ENCODE measurements at places on chromosomes 16 and 17.

- DNase-seq, result no peak
Observed at GRCh38 chr17:39634384-39634871, 2.5 kb upstream of the STARD3 start.

DNA sequence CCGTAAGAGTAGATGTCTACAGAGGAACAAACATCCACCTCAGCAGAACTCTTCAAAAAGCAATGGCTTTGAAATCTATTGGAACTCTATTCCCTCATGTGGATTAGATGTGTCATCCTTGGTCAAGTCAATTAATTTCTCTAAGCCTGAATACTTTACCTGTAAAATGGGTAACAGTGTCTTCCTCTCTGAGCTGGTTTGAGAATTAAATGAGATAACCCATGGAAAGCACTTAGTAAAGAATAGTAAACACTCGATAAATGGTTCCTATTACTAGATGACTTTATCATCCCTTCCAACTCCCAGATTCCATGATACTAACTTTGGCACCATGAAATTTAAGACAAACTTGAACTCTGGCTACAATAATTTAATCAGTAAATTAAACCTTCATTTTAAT is 89.1 kb downstream of the SKAP1 start:
- no peak for DNase-seq

GRCh38 chr16:54385141-54385540 is 98.6 kb upstream of the IRX3 start:
- no peak for DNase-seq

DNA sequence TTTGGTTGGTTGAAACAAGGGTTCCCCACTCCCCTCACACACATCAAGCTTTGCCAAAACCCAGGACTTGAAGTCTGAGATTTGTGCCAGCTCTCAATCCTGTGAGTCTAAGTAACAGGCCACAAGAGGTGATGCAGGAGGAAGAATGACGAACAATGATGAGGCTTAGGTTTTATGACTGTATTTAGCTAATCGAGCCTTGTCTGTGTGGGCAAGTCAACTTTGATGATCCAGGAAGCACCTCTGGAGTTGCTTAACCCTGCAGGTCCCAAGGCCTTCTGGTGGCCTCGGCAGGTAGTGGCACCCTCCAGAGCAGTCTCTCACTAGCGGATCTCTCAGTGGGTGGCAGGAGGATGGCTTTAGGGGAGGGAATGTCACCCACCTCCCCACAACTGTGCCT is 28.7 kb downstream of the CDK5RAP3 start:
- no peak for DNase-seq

- peak; percentile 32 for DNase-seq
Observed at GRCh38 chr17:75412455-75413317, 7.2 kb upstream of the GRB2 start.

GRCh38 chr17:7314719-7315569 is at the start of gene GPS2:
Gene GPS2 (minus strand): TSS chr17:7315360. CDS start chr17:7315052, 308 bp downstream.
- peak; percentile 89 for DNase-seq

DNA sequence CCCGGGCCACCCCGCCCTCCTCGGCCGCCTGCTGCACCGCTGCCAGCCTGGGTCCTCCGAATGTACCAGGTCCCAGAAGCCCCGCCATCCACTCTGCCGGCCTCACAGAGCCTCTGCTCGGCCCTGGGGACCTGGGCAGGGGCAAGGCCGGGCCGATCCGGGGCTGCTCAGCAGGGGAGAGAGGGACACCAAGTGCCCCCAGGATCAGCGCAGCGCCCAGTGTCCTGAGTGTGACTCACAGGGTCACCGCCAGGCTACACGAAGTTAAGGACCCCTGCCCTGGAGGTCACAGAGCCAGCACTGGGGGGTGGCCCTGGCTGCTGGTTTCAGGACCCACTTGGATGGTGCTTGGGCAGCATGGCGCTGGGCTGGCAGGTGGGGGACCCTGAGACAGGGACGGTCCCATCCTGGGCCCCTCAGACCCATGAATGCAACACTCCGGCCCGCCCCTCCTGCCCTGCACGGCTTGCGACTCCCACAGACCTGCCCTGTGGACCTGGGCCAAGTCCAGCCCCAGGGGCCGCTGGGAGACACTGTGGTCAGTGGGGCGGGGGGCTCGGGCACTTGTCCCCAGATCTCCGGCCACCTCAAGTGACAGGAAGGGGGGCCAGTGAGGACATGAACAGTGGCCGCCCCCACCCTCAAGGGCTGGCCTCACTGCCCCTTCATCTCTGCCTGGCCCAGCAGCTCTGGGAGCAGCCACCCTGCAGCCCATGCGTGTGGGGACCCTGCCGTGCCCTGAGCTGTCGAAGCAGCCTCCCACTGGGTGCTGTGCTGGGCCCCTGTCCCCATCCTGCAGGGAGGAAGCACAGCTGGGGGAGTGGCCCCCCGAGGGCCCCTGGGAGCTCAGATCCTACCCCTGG is 23.2 kb upstream of the SSTR5 start:
- no peak for DNase-seq

DNA sequence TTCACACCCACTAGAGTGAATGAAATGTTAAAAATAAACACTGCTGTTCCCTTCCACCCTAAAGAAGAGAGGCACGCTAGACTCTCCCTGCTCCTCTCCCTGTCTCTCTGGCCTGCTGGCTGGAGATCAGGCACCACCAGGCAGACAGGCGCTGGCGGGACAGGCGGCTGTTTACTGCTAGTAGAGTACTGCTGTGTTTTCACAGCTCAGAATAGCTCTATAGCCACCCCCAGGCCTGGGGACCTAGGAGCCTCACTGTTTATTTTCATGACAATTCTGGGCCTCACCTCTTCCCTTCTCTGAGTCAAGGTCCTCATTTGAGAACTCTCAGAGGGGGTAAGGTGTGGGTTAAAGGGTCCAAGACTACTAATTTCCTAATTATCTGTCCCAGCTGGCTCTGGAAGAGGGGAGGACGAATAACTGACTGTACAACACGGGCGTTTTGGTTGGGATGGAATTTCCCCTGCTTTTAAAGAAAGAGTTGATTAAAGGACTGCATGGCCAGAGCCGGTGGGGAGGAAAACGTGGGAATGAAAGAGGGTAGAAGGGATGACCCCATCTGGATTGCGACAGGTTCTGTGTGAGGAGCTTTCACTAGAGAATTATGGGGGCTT is 9.0 kb upstream of the G6PC1 start:
- no peak for DNase-seq

DNA sequence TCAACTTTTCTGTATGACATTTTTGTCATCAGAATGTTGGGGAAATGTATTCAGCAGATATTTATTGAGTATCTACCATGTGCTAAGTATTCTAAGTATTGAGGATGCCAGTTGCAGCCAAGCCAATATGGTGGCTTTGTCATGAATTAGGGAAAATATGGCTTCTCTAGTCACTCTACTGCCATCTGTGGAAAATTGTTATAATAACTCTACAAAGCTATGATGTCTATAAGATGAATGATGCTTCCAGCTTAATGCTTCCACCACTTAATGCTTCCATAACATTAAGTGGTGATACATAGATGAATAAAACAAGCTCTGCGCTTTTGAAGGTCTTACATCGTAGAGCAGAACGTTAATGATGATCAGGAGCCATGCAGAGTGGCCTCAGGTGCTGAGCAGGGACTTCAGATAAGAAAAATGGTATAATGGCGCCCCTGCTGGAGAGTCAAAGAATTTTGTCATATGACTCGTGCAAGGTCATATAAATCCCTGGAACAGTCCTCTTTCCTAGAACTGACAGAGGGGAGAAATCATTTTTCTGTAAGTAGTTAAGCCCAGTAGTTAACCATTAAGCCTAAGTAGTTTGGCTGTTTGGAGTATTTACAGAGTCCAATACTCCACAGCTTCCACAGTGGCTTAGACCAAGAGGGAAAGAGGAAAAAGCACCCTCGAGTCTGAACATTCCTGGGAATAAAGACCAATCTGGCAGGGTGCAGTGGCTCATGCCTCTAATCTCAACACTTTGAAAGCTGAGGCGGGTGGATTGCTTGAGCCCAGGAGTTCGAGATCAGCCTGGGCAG is 2.7 kb upstream of the TMIGD1 start:
- peak; percentile 39 for DNase-seq

- peak; percentile 31 for DNase-seq
Observed at GRCh38 chr17:60139438-60140285, 10.1 kb upstream of the CA4 start.

- DNase-seq, result no peak
Observed at GRCh38 chr17:39655105-39655504, 10.0 kb upstream of the TCAP start.

DNA sequence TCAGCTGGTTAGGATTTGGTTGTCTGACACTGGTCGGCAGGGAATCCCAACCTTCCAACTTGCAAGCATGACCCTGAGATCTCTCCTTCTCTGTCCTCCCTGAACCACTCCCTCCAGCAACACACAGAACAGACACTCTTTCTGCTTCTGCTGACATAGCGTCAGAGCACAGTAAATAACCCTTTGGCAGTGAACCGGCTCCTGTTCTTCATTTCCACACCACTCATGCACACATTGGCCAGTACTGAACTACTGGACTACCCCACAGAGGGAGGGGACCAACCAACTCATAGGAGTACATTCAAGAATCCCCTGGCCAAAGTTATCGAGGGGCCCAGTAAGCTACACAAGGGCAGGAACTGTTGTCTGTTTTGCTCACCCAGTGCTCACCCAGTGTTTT is 138.2 kb downstream of the ZNF423 start:
- no peak for DNase-seq

DNA sequence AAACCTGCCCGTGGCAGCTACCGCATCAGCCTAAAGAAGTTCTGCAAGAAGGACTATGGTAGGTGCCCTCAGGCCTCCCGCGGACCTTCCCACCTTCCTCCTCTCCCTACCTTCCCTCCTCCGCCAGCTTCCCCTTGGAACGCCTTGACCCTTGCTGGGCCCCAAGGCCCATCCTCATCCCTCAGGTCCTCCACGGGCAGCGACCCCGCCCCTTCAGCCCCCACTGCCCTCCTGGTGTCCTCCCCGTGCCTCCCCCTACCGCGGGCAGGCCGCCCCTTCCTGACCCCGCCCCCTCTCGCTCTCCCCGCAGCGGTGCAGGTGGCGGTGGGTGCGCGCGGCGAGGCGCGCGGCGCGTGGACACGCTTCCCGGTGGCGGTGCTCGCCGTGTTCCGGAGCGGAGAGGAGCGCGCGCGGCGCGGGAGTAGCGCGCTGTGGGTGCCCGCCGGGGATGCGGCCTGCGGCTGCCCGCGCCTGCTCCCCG is 1.4 kb upstream of the TBC1D24 start:
- DNase-seq, result no peak

- no peak for DNase-seq
Observed at GRCh38 chr17:38743556-38744171, 4.5 kb downstream of the PCGF2 start.

- peak; percentile 59 for DNase-seq
Observed at GRCh38 chr17:74280093-74280513, 6.1 kb downstream of the DNAI2 start.

DNA sequence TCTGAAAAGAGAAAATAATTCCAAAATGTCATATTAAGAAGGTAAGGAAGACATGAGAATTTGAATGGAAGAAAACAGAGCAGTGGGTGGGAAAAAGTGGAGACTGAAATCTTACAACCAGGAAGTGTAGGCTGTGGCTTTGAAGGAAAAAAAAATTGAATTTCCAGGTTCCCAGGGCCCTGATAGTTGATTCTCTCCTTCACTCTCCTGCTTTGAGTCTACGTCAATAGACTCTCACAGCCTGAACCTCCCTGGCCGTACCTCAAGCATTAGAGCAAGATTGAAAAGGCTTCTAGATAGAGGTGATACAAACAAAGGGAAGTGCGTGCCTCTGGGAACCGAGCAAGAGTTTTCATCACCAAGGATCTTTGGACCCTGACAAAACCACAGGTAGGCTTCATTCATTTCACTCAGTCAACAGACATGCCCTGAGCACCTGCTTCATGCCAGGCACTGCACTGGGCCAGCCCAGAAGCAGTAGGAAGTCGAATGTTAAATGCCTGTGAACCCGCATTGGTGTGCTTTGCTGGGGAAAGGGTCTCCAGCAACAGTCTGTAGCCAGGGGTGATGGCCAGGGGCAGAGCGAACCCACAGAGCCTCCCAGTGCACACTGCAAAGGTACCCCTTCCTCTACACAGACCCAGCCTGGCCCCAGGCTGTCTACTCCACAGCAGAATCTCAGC is 163.9 kb downstream of the SLC39A11 start:
- no peak for DNase-seq

- no peak for DNase-seq
Observed at GRCh38 chr16:66387817-66388332, 21.4 kb downstream of the CDH5 start.

GRCh38 chr17:74457820-74458166 is 8.6 kb upstream of the CD300A start:
- no peak for DNase-seq

- no peak for DNase-seq
Observed at GRCh38 chr17:8739097-8739496, 5.5 kb downstream of the CCDC42 start.

DNA sequence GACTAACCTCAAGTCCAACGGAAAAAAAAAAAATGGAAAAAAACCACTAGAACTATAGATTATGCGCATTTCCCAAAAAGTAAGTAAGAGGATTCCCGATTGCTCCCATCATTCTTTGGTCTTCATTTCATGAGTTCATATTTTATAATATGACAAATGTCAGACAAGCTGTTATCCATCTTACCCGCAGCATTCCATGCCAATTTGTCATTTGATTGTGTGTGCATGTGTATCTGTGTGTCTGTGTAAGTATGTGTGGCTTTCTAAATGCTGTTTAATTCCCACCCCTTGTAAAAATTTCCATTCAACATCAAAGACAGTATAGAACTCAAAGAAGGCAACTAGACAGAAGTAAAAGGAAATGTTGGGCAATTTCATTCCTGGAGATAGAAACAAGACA is 434.1 kb downstream of the CDH11 start:
- no peak for DNase-seq

DNA sequence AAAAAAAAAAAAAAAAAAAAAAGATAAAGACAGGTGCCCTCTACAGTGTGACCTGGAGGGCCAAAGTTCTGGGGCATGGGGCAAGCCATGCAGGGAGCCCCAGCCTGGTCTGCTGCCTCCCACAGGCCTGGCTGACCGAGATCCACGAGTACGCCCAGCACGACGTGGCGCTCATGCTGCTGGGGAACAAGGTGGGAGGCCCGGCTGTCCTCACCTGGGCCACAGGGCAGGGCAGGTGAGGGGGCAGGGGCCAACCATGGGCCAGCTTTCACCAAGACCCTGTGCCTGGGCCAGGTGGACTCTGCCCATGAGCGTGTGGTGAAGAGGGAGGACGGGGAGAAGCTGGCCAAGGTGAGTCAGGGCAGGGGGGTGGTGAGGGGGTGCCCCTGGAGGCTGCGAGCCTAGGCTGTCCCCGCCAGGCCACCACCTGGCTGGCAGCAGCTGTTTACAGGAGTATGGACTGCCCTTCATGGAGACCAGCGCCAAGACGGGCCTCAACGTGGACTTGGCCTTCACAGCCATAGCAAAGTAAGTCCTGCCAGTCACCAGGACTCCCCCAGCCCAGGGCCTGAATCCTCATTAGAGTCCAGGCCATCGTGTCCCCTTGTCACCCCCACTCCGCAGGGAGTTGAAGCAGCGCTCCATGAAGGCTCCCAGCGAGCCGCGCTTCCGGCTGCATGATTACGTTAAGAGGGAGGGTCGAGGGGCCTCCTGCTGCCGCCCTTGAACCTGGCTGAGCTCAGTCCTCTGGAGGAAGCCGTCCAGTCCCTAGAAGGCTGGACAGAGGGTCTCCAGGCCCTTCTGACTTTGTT is 2.7 kb upstream of the TRAF7 start:
- no peak for DNase-seq

Measured in stimulated activated CD8-positive, alpha-beta memory T cell treated with anti-CD3 and anti-CD28 coated beads, Interleukin-15, amount 100 ng/mL, for 48 hours (primary cell).